ENCODE measurements at places on chromosomes 3 and 15. TPM values are rescaled to one million over a fixed set of nuclear protein-coding genes. Genes with fewer than 3 reads are reported as not detected.

- no peak for DNase-seq
Measured at GRCh38 chr3:187920913-187921312, 175.6 kb upstream of the BCL6 start.

GRCh38 chr3:23743141-23743784 is 62.5 kb upstream of the UBE2E1 start:
- DNase-seq, result no peak

DNA sequence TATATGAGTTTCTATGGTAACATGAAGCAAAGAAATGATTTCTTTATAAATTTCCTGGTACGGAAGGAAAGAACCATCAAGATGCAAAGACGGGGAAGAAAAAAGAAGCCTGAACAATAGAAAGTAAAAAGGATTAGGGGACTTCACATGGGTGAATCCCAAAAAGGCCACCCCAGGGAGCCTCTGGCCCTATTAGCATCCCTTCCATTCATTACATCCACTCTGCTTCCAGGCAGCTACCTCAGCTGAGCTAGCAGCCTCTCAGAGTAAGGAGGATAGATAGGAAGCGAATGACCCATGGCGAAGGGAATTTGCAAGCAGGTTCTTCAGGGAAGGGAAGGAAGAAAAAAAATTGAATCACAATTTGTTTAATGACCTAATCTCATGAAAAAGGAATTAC is 81.6 kb downstream of the GABRB3 start:
- no peak for DNase-seq

DNA sequence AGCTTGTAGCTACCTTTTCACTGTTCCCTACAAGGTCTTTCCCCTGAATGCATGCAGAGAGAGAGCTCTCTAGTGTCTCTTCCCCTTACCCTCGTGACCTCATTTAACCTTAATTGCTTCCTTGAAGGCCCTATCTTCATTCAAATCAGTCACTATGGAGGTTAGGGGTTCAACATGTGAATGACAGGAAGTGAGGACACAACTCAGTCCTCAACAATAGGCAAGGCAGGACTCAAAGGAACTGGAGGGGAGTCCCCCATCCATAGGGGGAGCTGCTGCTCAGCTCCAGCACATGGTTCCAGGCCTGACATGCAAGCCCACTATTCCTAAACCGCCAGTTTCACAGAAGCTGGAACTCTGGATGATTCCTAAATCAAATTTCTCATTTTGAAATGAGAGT is 33.8 kb upstream of the GYG1 start:
- DNase-seq, result peak; percentile 30

GRCh38 chr3:81302045-81302444 is 459.4 kb downstream of the GBE1 start:
- DNase-seq, result peak; percentile 3

DNA sequence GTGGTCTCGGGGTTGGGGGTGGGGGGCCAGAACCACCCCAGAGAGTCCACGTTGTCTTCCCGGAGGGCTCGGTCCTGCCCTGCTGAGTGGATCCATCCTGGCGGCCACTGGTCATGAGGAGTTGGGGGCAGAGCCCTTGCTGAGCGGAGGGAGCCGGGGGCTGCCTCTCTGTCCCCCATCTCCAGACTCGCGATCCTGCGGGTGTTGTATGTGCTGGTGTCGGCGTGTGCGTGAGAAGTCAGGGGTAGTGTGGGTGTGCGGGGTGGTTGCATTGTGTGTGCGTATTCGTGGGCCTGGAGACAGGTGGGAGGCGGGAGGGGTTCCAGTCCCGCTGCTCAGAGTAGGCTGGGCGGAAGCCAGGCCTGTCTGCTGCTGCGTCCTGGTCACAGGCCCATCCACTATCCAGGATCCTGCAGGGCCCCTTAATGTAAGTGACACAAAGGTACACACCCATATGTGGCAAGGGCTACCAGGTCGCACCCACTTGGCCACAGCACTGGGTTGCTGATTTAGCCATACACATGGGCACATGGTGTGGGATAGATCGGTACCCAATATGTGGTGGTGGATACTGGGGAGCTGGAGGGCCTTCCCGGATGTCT is 30.7 kb downstream of the NBEAL2 start:
- DNase-seq, result no peak

DNA sequence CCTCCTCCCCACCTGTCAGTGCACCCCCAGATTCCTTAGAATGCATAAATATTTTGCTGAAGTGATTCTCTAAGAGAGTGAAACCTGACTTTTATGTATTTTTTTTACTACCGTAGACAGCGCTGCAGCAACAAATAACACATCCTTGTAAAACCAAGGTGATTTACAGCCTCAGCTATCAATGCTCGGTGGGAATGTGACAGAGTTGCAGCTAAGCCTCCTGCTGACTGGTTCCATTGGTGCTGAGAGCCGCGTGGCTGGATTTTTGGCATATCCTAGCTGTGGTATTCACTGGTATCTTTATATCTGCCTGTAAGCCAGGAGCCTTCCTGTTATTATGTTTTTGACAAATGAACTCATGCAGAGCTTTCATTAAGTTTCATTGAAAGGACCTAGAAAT is 11.0 kb downstream of the FGD5 start:
- no peak for DNase-seq

DNA sequence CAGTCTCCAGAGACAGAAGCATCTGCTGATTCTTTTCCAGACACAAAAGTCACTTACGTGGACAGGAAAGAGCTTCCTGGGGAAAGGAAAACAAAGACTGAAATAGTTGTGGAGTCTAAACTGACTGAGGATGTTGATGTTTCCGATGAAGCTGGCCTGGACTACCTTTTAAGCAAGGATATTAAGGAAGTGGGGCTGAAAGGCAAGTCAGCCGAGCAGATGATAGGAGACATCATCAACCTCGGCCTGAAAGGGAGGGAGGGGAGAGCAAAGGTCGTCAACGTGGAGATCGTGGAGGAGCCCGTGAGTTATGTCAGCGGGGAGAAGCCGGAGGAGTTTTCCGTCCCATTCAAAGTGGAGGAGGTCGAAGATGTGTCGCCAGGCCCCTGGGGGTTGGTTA is 25.4 kb downstream of the SYNM start:
- DNase-seq, result no peak

DNA sequence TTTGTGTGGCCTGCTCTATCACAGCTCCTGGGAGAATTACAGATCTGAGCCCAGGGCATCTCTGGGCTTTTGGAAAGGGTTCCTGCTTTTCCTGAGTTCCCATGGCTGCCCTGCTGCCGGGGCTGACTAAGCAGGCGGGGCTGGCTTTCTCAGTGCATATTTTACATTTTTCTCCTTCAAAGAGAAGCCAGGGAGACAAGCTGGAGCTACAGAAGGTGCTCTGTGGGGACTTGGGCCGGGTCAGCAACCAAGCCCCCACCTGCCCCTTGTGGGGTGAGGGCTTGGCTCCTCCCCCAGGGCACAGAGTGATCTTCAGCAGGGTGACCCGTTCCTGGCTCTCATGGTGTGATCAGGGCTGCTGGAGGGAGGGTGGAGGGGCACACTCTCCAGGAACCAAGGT is 17.4 kb downstream of the ABTB1 start:
- no peak for DNase-seq

DNA sequence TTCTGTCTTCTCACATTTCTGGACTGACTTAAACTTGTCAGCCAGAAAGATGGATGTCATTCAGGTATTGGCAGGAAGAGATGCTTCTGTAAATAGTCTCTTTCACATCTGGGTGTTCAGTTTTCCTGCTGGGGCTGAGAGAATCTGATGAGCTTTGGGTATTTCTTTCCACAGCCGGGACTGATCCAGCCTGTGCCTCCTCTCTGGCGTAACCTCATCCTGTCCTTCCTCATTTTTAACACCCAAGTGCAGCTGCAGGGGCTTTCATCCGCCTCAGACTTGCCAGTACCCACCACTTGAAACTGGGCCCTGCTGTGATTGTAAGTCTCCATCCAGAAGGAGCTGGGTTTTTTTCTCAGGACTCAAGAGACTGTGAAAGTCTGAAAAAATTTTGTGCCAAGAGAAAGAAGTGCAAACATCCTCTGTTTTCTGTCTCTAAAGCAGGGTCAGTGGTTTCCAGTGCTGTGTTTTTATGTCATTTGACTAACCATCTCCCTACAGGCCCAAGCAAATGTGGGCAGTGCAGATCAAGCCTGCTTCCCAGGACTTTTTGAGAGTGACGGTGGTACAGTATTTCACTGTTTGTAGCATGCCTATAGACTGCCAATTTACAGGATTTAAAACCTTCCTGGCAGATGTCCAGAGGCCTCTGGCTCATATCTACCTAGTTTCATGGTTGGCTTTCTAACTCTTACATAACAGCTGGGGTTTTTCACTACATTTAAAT is 342.7 kb downstream of the PTPRG start:
- DNase-seq, result peak; percentile 5

DNA sequence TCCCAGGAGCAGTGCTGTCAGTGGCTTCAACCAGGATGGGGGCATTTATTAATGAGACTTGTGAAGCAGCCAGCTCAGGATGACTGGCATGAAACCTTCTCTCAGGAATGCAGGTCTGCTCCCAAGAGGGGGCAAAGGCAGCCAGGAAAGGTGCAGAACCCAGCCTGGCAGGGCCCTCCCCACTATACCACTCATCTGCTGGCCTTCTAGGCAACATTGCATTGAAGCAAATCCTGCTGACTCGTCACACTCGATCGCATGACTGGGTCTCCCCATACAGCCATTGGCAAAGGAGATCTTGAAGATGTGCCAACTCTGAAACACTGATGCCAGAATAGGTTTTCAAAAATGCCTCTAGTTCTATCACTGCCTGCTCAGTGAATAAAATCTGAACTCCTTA is 65.7 kb upstream of the CMTM7 start:
- DNase-seq, result no peak

GRCh38 chr3:69697381-69697780 is 41.9 kb upstream of the MITF start:
- no peak for DNase-seq

- DNase-seq, result peak; percentile 40
Measured at GRCh38 chr3:169759256-169759655, 5.6 kb downstream of the TERC start.

- no peak for DNase-seq
Measured at GRCh38 chr15:39921274-39921638, 1.2 kb upstream of the GPR176 start.

DNA sequence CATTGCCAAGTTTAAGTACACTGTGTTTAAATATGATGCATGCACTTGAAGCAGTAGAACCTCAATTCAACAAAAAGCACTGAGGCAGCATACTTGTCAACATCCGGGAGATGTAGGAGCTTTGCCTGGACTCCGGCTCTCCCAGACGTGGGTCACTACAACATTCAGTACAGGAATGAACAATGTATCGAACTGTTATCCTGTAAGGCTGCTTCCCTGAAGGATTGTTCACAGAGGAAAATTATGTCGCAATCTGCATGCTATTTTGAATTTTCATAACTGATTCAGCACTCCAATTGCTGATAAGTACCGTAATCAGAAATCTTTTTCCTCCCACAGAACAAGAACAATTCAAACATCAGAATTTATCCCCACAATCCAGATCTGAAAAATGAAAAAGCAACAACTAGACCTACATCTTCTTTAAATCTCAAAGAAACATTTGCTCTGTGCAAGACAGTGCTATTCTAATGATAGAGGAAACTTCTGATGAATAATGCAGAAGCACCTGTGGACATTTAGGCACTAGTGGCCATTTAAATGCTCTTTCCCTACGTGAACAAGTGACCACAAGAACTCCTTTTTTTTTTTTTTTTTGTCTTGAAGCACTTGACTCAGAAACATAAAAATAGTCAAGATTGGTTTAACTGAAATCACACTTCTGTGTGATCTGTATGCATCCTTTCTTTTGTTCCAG is 113.4 kb downstream of the PLCH1 start:
- no peak for DNase-seq

GRCh38 chr15:101204739-101205535 is 46.9 kb downstream of the CHSY1 start:
- DNase-seq, result no peak

GOLGA6L4 gene
- under 0.01 TPM for total RNA-seq

CCR3 gene
- not detected for total RNA-seq
